A549 treated with RU486 at 1 μM for 4 hours (cell line): ENCODE measurements at places on chromosomes 11 and 22. TPM values are rescaled to one million over a fixed set of nuclear protein-coding genes. Genes with fewer than 3 reads are reported as not detected.

NLRP10 gene
- not detected in 5 replicates for total RNA-seq

GVQW3 gene
- total RNA-seq, result 0.43 to 1.6 TPM (median 0.87 TPM) in 5 replicates

BLID gene
- not detected in 5 replicates for total RNA-seq

CYTH4 gene
- total RNA-seq, result 0.61 to 0.94 TPM (median 0.86 TPM) in 5 replicates

MMP27 gene
- total RNA-seq, result not detected in 5 replicates

FXYD6 gene
- 0.14 to 0.43 TPM (median 0.28 TPM) in 5 replicates for total RNA-seq

GAL3ST1 gene
- 5.2 to 8.6 TPM (median 8.0 TPM) in 5 replicates for total RNA-seq

MS4A3 gene
- total RNA-seq, result not detected in 5 replicates

ENTHD1 gene
- not detected in 5 replicates for total RNA-seq

TRIM51 gene
- not detected in 5 replicates for total RNA-seq

SCN2B gene
- not detected in 5 replicates for total RNA-seq

MMP12 gene
- 0.08 TPM in 1 of 5 replicates, not detected in the others for total RNA-seq

C11orf97 gene
- total RNA-seq, result not detected in 5 replicates

KRTAP5-2 gene
- total RNA-seq, result not detected in 5 replicates

F2 gene
- total RNA-seq, result 2.0 to 3.4 TPM (median 2.2 TPM) in 5 replicates

CALCA gene
- 0.09 TPM in 1 of 5 replicates, not detected in the others for total RNA-seq

OPCML gene
- total RNA-seq, result not detected in 5 replicates

MS4A6E gene
- not detected in 5 replicates for total RNA-seq
